Head of caudate nucleus (tissue), 42 donors: ENCODE measurements at places on chromosomes 7 and 10.

GRCh38 chr10:126430512-126430911, 42.2 kb upstream of the ADAM12 start:
- no peak for DNase-seq

DNA sequence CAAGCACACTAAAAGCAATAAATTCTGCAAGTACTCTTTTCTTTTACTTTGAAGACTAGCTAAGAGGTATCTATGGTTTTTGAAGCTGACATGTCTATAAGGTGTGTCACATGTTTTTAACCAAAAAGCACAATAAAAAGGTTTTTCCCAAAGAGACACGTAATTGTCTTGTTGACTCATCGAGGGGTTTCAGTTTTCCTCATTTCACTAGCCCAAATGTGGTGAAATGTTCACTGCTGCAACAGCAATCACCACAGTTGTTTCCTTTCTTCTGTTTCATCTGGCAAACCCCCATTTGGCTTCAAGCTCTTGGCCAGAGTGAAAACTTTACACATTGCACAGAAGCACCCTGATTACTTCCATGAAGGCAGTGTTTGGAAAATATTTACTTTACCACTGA, 3.8 kb upstream of the HOXA4 start:
- DNase-seq = no peak

DNA sequence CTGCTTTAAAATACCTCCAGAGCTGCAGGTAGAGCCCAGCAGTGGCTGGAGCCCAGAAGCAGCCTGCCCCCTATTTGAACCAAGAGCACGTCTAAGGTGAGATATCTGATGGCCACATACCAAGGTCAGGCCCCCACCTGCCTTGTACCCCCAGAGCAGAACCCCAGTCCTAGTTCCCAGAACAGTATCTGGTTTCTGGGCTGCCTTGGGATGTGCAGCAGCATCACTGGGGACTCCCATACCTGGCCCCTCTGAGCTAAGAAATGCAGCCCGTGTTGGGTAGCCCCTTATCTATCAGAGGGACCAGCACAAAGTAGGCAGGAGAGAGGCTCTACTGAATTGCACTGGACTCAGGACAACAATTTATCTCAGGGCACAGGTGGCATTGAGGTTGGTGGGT, 8.9 kb downstream of the SFTPD start:
- DNase-seq = no peak

- no peak for DNase-seq
Measured at GRCh38 chr10:331186-331585, 195.9 kb downstream of the ZMYND11 start.
